ENCODE measurements at places on chromosomes 16 and 17.
A peak's percentile ranks its signal among the peaks of the same experiment; 100 is the strongest.

- no peak for DNase-seq
Measured at GRCh38 chr17:44310609-44311376, 2.4 kb downstream of the RUNDC3A start.

GRCh38 chr17:81651692-81652091 lies 4.7 kb downstream of the PDE6G start:
- DNase-seq, result no peak

DNA sequence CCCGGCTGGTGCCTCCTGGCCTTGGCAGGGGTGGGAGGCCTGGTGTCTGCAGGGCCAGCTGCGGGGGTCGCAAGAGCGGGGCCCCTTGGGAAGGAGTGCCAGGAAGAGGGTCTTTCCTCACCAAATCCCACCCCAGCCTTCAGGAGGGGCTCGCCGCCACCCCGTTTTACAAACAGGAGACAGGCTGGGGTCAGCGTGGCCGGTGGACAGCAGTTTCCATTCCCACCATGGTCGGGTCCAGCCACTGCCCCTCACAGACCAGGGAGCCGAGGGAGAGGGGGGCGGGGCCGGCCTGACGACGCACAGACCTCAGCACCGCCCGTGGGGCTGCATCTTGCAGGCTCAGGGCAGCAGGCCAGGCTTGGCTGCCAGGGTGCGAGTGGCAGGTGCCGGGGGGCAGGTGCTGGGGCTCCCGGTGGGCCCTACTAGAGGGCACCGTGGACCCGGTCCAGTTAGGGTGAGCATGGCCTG lies 7.6 kb downstream of the CBFA2T3 start:
- DNase-seq, result no peak

DNA sequence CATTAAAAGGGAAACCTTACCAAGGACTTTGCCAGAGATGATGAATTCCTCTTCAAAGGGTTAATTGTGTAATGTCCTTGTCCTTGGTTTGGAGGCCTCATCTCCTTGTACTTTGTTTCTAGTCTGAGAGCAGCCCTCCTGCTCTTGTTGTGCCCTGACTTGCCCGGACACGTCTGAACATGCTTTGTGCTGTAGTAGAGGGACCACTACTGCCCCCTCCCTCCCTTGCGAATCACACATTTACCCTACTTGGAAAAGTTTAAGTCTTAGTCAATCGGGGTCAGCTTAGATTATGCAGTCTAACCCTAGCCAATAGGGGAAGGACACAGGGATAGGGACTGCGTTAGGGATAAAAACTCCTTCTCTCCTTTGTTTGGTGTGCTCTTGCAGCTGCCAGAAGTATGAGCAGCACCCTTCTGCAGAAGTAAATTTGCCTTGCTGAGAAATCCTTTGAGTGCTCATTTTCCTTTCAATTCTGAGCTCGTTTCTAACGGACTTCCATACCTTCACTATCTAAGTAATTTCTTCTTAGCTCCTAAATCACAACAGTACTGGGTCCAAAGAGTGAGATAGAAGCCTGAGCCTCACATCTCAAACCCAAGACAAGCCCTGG lies 26.4 kb upstream of the CLEC3A start:
- no peak for DNase-seq

GRCh38 chr17:34412965-34413441 lies 50.0 kb upstream of the CCL1 start:
- DNase-seq, result no peak

DNA sequence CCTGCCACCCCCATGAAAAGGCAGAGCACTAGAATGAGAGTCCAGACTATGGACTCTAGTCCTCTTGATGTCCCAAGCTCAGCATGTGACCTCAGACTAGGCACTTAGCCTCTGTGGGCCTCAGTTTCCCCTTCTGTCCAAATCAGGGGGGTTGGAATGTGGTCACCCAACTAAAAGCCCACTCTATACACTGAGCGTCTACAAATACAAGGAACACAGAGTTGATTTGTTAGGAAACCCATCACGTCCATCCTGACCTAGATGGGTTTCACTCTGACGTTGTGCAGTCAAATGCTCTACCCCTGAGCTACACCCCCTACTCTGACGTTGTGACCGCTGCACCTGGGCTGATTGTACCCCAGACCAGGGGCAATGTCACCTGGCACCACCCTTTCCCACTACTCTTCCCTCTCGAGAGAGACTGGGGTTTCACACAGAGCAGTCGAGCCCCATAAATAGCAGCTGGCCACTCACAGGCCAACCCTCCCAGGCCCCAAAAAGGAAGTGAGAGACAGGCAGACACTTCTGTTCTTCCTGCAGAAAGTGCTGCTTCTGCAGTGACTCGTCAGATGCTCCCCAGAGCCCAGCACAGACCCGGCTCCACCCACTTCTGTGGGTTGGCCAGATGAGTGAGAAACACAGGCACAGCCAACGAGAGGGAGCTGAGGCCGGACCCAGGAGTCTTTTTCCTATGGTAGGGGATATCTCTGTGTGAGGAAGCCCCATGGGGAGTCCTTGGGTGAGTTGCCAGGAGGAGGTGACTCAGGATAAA lies 16.1 kb upstream of the TNFRSF13B start:
- DNase-seq, result peak; percentile 62

DNA sequence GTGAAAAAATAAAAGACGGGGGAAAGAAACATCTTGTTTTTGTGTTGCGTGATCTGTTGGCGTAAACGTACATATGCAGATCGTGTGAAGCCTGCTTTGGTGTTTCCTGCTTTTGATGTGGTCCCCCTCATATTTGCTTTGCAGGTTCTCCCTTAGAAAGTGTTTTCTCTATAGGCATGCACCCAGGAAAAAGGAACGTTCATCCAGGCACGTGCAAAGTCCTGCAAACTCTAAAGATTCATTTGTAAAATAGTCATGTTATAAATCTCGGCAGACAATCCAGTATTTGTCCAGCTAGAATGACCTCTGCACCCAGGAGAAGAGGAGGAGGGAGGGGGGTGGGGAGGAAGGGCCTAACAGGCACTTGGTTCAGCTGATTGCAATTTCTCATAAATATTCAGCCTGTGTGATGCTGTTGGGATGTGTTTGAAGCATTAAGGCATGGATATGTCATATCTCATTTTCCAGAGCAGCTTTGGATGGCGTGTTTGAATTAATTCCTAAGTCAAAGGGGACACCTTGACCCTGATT lies 40.3 kb upstream of the DDX52 start:
- no peak for DNase-seq

DNA sequence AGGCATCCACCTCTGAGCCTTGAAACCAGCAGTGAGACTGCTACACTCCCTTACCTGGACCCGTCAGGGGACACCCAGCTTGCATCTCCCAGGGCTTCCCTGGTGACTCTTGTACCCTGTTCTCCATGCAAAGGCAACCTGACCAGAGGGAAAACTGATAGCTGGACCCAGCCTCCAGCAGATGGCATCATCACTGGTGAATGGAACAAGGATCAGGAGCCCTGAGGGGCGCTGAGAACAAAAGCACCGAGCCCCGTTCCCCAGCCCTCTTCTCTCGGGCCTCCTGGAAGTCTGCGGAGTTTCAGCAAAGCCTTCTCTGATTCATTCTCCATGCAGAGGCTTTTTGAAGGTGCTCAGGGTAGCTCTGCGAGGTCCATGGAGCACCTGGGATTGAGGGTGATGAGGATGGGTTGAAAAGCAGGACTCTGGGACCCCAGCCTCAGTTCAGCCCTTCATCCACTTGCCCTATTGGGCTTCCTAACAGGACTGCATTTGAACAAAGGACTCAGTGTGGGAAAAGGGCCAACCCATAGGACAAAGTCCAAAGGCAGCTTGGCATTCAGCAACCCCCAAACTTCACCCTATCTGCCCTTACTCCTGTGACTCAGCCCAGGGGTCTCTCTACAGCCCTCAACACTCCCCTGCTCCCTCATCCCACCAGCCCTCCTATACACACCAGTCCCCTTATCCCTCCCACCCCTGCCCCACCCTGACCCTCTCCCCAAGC lies 45.0 kb upstream of the LHX1 start:
- no peak for DNase-seq

GRCh38 chr16:57822018-57822553 lies 19.8 kb upstream of the KIFC3 start:
- DNase-seq, result no peak

DNA sequence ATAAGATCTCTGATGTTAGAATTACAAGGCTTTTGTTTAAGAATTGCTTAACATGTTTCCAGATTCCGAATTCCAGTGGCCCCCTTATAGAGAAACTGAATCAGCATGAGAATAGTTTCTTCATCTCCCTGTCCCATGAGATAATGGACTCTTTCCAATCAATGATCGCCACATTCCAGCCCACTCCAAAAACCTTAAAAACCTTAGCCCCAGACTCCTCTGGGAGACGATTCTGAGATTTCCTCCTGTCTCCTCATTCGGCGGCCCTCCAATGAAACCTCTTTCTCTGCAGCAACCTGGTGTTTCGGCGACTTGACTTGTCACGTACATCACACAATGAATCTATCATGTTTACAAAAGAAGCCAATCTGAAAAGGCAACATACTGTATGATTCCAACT lies 197.1 kb upstream of the PSMD7 start:
- no peak for DNase-seq
